ENCODE measurements at places on chromosomes 1 and 21.

- no peak for DNase-seq
Measured at GRCh38 chr1:240462766-240463395, 149.1 kb downstream of the GREM2 start.

DNA sequence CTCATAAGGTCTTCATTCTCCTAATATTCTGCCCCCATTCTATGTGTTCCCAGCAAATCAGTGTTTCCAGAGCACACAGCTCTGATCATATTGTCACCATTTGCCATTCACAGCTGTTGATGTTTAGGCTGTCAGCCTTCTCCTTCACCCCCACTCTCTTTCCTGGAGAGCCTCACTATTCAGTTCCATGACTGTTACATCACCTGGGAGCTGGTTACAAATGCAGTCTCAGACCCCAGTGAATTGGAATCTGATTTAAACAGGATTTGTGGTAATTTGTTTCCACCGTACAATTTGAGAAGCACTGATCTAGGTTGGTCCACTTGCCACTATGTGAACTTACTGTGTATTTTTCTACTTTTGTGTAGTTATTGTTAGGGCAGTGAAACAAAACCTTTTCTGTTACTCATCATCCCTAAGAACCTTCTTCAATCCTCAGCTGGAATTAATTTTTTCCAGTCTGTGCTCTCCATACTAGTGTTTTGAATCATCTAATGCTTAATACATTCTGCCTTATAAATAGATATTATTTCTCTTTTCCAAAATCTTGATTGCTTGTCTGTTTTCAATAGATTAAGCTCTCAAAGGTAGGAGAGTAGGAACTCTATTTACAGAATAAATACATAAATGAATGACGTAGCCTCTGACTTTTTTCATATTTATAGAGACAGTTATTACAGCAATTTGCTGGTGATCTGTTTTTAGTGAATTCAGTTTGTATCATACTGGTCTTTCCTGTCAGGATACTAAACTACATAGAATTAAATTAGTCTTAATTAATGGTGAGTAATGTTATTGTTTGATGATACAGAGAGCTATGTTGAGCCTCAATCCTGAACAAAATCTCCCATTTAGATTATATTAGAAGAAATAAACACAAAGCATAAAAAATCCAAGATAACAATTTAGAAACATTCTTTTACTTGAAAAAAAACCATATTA is 8.1 kb downstream of the SNX7 start:
- no peak for DNase-seq

GRCh38 chr1:241532864-241533263 is 686 bp downstream of the KMO start:
- DNase-seq, result no peak

- DNase-seq, result no peak
Measured at GRCh38 chr1:233718057-233718456, 104.2 kb downstream of the KCNK1 start.

DNA sequence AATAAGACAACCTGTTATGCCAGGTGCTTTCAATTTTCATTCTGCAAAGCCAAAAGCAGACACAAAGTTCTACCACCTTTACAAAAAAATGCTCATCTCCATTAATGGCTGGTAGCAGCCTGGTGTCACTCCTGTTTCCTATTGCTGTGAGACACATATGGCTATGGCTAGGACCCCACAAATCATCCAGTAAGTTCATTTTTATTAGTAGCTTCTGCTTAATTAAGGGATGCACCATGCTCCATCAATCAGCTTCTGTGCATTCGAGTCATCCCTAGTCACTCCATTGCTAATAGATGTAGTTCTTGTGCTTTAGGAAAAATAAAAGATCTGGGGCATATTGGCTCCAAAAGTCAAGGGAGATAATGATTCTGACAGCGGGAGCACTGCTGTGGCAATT is 257.2 kb downstream of the SPATA17 start:
- DNase-seq, result no peak

GRCh38 chr1:9835404-9835757 is 11.6 kb upstream of the CLSTN1 start:
- no peak for DNase-seq

GRCh38 chr21:41651830-41652229 is 115.0 kb downstream of the RIPK4 start:
- no peak for DNase-seq

- DNase-seq, result no peak
Measured at GRCh38 chr1:51877434-51878307, 856 bp downstream of the NRDC start.

DNA sequence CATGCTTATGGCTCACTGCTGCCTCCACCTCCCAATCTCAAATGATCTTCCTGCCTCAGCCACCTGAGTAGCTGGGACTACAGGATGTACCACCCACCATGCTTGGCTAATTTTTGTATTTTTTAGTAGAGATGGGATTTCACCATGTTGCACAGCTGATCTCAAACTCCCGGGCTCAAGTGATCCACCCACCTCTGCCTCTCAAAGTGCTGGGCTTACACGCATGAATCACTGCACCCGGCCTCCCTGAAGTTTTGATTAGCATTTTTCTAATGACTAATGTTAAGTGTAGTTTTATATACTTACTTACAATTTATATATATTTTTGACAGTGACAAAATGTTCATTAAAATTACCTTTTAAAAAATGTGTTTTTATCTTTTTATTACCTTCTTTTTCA is 41.1 kb downstream of the ZNF678 start:
- DNase-seq, result no peak

DNA sequence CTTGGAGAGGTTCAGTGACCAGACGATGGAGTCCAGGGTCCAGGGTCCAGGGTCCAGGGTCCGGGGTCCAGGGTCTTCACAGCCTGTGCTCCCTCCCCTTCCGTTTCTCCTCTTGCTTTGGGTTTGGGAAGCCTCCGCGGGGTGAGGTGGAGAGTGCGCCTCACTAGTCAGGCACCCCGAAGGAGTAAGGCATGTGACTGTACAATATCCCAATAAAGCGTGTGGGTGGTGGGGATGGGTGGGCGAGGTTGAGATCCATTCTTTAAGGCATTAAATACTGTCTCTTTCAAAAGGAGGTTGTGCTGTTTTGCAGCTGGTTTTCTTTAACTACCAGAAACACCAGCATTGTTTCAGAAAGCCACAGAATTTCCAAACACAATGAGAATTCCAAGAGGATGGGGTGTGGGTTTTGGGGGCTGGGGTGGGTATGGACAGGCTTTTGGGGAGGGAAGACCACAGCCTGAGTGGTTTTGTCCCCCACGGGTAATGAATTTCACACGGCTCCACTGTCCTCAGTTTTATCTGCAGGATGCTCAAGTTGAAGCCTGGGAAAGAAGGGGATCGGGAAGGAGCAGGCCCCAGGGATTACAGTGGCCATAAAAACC is 65.7 kb downstream of the KIF26B start:
- no peak for DNase-seq

- DNase-seq, result no peak
Measured at GRCh38 chr1:207810606-207811295, 58.9 kb downstream of the CD46 start.

GRCh38 chr1:159964144-159964543 is 10.1 kb upstream of the SLAMF9 start:
- DNase-seq, result no peak

DNA sequence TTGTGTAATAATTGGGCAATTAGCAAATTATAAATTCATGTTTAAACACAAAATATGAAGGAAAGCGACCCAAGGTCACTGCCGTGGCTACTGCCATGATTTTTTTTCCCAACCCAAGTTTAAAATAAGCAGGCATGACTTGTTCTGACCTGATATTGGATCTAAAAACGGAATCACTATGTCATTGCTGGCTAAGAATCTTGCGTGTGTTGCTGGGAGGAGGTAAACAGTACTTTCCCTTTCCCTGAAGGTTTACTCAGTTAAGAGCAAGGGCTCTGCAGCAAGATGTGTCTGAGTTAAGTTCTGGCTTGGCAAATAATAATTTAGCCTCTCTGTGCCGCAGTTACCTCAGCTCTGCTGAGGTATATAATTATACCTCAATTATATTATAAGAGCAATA is 125.7 kb upstream of the L1TD1 start:
- DNase-seq, result no peak

DNA sequence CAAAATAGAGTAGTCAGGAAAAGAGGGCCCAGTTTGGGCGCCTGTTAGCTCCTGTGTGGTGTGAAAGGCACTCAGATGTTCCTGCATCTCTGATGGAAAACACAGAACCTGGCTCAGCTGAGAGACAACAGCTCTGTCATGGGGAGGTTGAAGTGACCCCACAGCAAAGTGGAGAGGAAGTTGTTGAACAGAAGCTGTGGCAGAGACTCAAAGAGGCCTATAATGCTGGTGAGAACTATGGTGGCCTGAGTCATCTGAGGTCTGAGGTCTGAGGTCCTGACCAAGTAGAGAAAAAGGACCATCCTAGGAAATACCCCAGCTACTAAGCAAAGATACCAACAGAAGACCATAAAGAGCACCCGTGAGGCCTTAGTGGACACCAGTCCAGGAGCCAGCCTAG is 45.6 kb upstream of the JAK1 start:
- DNase-seq, result no peak
